ENCODE measurements at places on chromosomes 16 and 17. TPM values are rescaled to one million over a fixed set of nuclear protein-coding genes. Genes with fewer than 3 reads are reported as not detected.

The ADAD2 gene
- total RNA-seq = 0.52 TPM

DNA sequence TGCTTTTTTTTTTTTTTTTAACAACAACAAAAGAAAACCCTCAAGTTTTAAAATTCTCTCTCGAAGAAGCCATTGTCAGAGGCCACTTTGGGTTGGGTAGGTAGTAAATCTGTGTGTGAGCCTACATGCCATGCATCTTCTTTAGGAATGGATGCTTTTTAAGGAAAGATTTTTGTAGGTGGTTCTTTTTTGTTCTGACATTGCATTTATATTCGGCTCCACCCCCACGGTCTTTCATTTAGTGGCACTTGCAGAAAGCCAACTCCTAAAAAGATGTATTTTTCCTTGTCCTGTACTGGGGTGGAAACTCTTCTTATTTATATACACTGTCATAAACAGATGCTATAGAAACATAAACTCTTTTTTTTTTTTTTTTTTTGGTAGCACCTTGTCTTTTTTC is 35.1 kb downstream of the KCNJ2 start:
- DNase-seq = no peak

DNA sequence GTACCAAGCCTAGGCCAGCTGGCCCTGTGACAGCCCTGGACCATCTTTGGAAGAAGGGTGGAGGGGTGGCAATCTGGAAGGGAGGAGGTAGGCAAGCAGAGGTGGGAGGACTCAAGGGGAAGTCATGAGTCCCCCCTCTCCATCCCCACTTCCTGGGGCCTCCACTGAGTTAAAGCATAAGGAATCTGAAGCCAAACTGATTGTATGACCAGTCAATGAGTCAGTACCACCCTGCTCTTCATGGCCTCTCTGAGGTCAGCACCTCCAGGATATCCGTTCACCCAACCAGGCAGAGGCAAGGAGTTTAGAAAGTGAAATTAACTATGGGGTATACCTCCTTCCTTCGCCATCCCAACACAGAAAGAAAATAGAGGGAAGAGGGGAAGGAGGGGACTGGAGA is 272.7 kb downstream of the SOX9 start:
- DNase-seq = no peak

- no peak for DNase-seq
Observed at GRCh38 chr16:69767459-69768229, 5.5 kb downstream of the WWP2 start.

- DNase-seq = no peak
Observed at GRCh38 chr16:25544294-25544693, 147.5 kb upstream of the HS3ST4 start.

GRCh38 chr16:4700380-4700996 is 7.1 kb downstream of the NUDT16L1 start:
- DNase-seq = no peak

Measured in left ventricle myocardium inferior (tissue), 1 donor.